Skeletal muscle cell (primary cell): ENCODE measurements at places on chromosomes 4 and X.

DNA sequence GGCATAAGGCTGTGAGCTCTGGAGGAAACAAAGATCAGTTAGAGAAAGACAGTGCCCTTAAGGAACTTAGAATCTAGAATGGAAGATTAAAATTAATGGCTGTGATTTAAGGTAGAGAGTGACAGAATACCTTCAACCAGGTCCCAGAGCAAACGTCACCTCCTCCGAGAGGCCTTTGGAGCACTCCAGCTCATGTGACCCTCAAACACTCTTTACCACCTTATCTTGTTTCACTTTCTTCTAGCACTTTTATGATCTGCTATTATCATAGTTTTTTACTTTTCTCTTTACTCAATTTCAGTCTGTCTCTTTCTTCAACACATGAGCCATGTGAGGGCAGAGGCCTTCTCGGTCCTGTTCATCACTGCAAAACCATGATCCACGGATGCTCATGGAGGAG lies 187.0 kb downstream of the SMIM20 start:
- no peak for DNase-seq

- DNase-seq, result no peak
These were observed 103.0 kb downstream of the AFF1 start for GRCh38 chr4:87037671-87038334.

GRCh38 chr4:112956484-112956896 lies 93.0 kb upstream of the ANK2 start:
- no peak for DNase-seq

GRCh38 chr4:144820011-144820727 lies 174.2 kb downstream of the HHIP start:
- DNase-seq, result peak; percentile 65

DNA sequence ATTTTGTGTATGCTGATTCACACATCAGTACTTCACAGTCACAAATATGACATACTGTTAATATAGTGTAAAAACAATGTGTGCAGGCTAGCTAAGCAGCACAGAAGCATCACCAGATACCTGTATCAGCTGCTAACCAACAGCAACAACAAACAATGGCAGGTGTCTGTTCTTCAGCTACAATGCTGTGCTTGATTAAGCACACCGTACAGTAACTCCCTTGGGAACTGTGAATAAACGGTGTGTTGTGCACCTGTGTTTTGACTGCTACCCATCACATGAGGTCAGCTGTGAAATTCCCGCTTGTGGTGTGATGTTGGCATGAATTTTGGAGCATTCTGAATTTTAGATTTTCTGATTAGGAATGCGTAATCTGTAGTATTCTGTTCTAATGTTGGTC lies 379.7 kb upstream of the FAT1 start:
- DNase-seq, result no peak

DNA sequence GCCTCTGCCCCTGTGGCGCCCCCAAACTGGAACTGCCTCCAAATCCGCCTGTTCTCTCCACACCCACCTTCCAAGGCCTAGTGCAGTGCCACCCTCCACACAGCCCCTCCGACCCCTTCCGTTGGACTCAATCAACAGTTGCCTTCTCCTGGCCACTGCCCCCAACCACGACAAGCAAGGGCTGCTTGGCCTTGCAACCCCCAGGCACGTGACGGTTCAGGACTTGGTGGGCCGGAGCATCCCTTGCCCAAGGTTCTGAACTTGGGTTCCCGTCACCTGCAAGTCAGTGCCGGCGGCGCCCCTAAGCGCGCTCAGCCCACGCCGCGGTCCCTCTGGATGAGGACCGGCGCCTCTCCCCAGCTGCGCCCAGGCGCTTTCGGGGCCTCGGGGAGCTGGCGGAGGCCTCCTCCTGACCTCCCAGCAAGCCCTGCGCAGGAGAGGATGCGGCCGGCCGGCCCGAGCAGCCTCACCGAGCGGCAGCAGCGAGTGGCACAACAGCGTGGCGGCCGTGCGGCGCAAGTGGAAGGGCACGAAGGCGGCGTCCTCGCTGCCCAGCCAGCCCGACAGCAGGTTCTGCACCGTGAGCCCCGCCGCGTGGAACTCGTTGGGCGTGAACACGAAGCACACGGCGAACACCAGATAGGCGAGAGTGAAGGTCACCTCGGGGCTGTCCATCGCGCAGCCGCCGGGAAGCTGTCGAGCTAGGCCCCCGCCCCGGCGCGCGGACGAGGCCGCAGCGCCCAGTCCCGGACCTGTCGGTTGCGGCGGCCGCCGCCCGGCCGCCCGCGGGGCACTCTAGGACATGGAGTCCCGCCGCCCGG lies 750 bp downstream of the TMEM129 start:
- DNase-seq, result no peak

DNA sequence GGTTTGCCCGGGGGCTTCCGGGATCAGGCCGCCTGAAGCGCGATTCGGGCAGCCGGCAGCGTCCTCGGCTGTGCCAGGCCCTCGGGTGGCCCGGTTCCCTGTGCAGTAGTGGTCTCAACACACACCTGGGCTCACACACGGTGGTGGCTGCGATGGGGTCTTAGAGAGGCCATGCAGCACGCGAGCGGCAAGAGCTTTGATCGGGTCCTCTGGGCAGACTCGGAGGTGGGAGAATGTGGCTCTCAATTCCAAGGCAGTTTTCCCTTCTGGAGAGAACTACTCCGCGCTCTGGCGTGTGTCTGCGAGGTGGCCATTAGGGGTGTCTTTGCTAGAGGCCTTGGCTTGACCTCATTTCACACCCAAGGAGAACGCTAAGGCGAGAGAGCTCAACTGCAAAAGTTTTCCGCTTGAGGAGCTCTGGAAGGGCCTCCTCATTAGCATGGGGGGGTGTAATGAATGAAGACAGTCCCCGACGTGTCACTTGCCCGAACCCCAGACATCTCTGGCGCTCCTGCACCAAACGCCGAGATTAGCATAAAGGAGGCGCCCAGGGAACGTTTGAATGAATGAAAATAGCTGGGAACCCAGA lies 771 bp upstream of the RBPJ start:
- DNase-seq, result no peak

DNA sequence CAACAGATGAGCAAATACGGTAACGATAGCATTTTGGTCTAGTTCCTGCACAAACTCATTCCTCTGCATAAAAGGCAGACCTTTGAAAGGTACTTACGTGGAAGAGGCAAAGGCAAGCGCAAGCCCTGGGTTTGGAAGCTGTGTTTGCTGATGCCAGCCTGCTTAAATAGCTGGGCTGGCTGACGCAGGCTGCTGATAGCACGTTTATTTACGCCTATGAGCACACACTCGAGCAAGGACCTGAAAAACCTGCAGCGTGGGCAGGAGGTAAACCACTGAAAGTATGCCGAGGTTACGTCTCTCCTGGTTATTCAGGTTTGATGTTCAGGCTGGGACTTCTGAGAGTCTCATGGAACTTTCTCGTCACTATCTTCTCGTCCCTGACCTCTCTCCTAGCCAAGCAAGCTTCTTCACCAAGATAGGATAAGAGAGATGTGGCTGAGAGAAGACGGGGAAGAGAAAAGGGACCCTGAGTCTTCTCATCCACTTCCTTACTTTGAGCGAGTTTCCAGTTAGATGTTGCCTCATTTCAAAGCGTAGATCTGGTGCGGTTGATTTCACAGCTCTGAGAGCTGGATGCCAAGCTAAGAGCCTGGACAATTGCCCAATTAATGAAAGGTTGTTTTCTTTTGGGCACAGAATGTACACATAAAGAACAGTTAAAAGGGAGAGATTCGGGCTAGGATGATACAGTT lies at the start of gene HOPX:
Gene HOPX, minus strand, starts transcription at position 139 of the 695 bp plus-strand sequence. CDS start 23,480 bp downstream, outside the sequence.
- DNase-seq, result no peak

DNA sequence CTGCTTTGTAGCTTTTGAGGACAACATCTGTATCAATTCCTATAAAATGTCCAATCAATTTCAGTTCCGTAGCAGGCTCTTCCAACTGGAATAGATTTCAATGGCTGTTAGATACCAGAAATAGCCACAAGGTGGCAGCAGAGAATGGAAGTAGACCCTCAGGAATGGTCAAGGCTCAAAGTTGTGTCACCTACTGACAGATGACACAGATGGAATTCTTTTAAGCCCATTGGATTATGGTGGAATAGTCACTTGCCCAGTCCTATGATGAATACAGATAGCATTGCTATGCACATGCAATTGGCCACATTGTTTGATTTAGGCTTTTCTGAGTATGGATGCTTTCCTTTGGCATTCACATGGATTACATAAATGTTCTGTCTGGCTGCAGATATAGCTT lies 130.4 kb upstream of the RADX start:
- no peak for DNase-seq

GRCh38 chrX:40433160-40433559 lies 147.6 kb upstream of the ATP6AP2 start:
- no peak for DNase-seq

GRCh38 chrX:112818114-112819007 lies 22.3 kb downstream of the AMOT start:
- no peak for DNase-seq

GRCh38 chr4:127916512-127916911 lies 35.8 kb downstream of the PLK4 start:
- no peak for DNase-seq

DNA sequence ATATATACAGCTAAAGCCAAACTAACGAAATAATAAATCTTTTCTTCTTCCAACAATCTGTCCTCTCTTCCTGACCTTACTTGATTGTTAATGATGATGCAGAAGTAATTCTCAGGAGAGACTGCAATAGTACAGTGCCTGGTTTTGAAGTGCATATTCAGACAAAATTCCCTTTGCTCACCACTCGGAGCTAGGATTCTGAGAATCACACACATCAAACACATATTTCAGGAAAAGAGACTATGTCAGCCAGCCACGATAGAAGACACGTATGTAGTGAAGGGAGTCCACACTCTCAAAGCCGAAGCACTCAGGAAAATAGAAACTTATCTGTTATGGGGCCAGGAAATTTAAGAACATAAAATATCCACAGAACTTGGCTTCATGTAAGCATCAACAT lies 362.5 kb upstream of the FAT1 start:
- no peak for DNase-seq

GRCh38 chr4:146654687-146655520 lies 16.2 kb downstream of the POU4F2 start:
- DNase-seq, result no peak

DNA sequence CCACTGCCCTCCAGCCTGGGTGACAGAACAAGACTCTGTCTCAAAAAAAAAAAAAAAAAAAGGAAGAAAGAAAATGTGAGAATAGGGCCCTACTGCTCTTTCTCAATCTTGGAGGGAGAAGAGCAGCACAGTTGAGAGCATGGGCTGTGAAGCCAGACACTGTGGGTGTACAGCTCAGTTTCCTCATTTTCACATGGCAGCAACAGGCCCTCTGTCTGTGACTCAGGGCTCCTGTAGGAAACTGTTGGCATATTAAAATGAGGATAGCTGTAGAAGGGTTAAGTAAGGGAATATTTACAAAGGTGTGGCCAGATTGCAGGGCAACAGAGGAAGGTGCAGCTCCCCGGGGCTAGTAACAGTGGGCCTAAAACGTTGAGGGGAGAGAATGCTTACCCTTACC lies 3.4 kb downstream of the AKAP14 start:
- no peak for DNase-seq

DNA sequence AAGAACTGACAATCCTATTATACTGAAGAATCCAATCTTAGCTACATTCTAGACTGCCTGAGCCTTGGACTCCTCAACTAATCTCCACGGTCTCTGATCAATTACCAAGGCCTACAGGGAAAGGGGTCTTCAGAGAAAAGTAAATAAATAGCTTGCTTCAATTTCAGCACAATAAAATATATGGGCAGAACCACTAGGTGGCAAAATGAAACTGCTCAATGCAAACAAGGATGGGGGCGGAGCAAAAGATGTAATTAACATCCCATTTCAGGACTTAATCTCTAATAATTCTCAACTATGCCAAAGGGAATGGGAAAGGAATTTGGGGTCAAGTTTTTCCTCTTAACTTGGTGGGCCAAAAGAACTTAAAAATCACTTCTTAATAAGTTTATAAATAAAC lies 78.4 kb upstream of the MAP3K15 start:
- DNase-seq, result no peak

DNA sequence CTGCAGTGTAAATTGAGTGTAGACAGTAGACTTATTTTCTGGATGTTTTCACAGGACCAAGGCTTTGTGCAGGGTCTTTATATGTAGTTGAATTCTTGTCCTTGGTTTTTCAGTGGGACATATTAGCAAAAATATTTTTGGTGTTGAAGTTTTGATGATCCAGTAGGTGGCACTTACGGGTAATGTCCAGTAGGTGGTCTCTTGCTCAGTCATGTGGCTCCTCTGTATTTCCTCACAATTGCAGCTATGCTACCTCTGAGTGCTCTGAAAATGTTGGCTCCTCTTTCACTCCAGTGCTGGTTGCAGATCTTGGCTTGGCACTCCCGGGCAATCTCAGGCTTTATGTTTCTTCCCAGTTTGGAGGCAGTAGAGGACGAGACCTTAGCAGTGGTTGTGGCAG lies 419.8 kb upstream of the AMOT start:
- DNase-seq, result no peak

DNA sequence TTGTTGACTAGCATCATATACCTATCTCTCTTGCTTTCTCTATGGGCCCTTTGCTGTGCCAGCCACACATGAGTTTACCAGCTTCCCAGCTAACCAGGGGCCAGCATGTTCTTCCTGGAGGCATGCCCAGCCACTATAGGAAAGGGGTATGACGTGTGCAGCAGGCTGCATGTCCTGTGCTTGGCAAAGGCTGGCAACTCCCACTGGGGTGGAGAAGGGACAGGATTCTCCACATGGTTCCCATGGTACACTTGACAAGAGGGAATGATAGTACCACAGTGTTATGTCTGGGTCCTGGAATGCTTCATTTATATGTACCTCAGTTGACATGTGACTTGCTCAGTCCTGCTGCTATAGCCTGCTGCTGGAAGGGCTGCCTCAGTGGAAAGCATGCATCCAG lies 78.8 kb downstream of the TMEM164 start:
- peak; percentile 43 for DNase-seq

DNA sequence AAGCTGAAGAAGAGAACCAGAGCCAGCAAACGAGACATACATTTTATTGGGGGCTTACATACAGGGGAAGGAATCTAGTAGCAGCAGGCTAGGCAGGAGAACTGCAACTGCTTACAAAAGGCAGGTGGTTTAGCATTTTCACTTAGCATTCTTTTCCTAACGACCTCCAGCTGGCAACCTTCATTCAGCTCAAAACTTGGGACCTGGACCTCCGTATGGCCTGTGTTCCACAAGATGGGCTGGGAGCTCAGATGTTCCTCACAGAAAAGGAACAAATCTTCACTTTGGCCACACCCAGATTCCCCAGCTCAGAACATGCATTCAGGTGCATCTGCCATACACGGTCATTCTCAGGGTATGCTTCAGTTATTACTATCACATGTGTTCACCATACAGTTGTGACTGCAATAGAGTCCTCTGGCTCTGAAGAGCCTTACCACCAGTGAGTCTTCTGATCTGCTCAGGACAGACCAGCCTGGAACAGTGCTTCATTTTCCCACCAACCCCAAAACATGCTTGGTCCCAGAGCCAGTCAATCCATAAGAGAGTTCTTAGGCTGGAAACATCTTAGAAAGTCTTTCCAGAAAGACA lies 29.6 kb upstream of the AP1AR start:
- no peak for DNase-seq

GRCh38 chr4:139568206-139568955 lies 12.4 kb upstream of the SETD7 start:
- peak; percentile 86 for DNase-seq

- DNase-seq, result peak; percentile 93
These were observed 104.6 kb downstream of the TMEM144 start for GRCh38 chr4:158314756-158315487.

- DNase-seq, result no peak
These were observed 121.3 kb upstream of the S100G start for GRCh38 chrX:16528620-16529019.

GRCh38 chrX:50103176-50103575 lies 97.6 kb downstream of the AKAP4 start:
- no peak for DNase-seq

GRCh38 chrX:37809970-37810369 lies 30.1 kb downstream of the CYBB start:
- DNase-seq, result no peak
